Left lobe of liver (tissue), 2 donors: ENCODE measurements at places on chromosomes 7 and 10.

- DNase-seq = no peak
Observed at GRCh38 chr10:71220689-71221540, 8.5 kb downstream of the UNC5B start.

DNA sequence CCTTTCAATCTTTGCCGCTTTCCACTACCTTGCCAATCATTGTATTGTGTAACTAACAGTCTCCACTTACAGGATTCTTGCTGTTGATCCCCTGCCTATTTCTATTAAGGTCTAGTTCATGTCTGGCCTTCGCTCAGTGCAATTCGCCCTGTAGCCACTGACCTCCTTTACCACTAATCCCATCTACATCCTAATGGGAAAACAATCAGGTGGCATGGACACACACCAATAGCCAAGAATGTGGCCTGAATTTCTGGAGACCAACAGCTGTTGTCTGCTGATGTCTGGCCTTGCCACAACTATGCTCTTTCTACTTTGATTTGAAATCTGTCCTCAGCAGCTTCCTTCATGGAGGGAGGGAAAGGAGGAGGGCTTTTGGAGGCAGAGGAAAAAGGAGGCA is 546.2 kb downstream of the SORCS3 start:
- DNase-seq = no peak

DNA sequence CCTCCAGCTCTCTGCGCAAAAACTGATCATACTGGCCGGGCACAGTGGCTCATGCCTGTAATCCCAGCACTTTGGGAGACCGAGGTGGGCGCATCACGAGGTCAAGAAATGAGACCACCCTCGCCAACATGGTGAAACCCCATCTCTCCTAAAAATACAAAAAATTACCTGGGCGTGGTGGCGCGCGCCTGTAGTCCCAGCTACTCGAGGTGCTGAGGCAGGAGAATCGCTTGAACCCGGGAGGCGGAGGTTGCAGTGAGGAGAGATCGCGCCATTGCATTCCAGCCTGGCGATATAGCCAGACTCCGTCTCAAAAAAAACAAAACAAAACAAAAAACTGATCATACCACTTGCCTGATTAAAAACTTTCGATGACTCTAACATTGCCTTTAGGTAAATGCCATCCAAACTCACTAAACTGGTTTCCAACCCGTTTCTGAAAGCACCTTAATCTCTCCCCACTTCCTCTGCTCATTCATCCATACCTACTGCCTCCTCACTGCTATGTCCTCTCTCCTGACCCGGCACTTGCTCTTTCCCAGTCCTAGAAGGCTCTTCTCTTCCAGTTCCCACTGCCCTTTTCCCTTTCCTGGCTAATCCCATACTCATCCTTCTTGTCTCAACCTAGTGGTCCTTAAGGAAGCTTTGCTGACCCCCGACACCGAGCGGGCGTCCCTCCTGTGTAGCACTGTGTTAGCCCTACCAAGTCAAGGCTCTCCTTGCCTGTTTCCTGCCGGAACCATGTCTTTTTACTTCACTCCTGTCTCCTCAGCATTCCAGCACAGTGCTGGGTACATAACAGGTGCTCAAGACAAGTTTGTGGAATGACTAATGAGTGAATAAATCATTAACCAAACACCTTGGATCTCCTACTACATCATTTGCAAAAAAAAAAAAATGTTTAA is 686 bp upstream of the MIOS start:
- no peak for DNase-seq

DNA sequence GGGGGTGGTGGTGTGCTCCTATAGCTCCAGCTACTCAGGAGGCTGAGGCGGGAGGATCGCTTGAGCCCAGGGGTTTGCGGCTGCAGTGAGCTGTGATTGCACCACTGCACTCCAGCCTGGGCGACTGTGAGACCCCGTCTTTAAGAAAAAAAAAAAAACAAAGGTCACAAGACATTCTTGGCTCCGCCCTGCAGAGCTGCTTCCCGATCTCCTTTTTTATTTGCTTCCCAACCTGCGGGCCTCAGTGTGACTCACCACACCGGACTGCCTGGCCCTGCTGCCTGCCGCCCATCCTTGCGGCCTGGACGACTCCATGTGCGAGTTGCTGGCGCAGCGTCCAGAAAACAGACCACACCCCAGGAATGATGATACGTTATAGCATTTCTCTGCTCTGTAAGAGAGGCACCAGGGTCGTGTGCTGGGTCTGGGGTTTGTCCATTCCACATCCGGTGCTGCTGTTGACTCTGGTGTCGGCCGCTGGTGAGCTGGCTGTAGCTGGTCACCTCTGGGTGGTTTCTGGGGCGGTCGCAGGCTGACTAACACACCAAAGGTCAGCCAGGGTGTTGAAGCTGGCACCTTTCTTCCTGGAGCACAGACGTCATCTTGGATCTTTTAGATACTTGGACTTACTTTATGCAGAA is 123.6 kb downstream of the TCF7L2 start:
- peak; percentile 83 for DNase-seq

- no peak for DNase-seq
Observed at GRCh38 chr10:101379663-101380352, 25.8 kb downstream of the BTRC start.

GRCh38 chr7:107711301-107711700 is 32.6 kb upstream of the CBLL1 start:
- DNase-seq = no peak

GRCh38 chr10:51926337-51926736 is 226.9 kb upstream of the CSTF2T start:
- DNase-seq = no peak

DNA sequence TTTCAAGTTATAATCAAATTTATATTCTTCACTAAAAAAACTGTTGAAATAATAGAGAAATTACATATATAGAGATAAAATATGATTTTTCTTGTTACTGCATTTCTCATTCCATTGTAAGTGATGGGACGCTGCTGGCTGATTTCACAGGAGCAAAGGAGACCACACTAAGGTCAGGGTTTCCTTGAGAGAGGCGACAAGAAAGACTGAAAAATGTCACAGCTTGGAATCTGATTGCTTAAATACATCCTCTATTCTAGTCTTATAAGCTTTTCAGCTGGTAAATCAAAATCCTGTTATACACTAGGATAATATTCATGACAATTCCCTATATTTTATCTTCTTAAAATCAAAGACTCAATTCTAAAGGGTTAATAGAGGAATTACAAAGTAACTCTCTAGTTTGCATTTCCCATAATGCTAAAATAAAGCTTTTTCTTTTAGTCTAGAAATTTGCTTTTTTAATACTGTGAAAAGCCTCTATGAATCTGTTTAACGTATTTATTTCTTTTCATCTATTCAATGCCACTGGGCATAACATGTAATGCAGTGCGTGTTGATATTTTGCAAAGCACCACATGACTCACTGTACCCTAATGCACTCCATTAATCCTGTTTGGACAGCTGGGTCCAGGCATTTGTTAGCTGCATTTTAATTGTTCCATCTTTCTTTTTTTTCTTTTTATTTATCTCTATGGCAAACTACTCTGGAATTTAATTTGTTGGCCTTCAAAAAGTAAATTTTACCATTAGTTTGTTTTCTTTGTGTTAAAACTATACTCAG is 81.7 kb downstream of the RNF32 start:
- DNase-seq = no peak

DNA sequence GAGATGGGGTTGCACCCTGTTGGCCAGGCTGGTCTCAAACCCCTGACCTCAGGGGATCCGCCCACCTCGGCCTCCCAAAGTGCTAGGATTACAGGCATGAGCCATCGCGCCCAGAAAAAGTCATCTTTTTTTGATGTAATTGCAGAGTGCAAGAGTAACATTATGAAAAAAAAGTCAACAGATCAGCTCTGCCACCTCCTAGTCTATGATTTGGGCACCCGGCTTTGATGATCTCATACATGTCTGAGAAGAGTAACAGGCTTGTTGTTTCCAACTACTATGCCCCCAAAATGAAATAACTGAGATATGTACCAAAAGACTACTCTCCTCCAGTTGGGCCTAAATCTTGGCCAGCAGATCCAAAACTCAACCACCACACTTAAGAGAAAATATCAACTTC is 40.8 kb downstream of the VOPP1 start:
- DNase-seq = no peak
